NCI-H187 (cell line): ENCODE measurements at places on chromosomes 3 and 15.

DNA sequence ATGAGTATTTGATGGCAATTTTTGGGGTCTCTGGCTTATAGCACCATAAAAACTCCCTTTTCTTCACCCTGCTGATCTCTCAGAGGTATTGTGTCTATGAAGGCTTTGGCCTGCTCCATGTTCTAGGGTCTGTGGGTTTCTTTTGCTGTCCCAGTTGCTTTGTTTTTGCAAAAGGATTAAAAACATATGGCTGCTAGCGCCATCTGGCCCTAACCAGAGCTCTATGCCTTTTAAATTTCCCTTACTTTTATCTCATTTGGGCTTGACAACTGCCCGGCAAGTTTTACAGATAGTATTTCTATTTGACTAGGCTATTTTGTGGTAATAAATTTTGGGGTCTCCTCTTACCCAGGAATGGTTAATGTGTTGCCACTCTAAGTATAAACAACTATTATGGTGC, 6.4 kb upstream of the GHRL start:
- no peak for DNase-seq

DNA sequence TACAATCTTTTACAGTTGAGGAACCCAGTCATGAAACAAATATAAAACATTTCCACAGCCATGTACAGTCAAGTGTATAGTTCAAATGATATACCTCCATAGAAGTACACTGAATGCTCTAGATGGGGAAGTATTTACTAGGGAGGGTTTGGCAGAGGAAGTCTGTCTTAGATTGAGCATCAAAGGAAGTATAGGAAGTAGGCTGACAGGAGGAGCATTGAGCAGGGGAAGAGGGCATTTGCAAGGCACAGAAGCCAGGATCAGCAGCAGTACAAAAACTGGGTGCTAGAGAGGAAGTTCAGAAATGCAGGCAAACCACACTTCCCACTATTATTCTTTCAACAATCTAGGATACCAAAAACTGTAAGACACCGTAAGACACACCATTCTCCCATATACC, 122.6 kb downstream of the ANO10 start:
- no peak for DNase-seq

DNA sequence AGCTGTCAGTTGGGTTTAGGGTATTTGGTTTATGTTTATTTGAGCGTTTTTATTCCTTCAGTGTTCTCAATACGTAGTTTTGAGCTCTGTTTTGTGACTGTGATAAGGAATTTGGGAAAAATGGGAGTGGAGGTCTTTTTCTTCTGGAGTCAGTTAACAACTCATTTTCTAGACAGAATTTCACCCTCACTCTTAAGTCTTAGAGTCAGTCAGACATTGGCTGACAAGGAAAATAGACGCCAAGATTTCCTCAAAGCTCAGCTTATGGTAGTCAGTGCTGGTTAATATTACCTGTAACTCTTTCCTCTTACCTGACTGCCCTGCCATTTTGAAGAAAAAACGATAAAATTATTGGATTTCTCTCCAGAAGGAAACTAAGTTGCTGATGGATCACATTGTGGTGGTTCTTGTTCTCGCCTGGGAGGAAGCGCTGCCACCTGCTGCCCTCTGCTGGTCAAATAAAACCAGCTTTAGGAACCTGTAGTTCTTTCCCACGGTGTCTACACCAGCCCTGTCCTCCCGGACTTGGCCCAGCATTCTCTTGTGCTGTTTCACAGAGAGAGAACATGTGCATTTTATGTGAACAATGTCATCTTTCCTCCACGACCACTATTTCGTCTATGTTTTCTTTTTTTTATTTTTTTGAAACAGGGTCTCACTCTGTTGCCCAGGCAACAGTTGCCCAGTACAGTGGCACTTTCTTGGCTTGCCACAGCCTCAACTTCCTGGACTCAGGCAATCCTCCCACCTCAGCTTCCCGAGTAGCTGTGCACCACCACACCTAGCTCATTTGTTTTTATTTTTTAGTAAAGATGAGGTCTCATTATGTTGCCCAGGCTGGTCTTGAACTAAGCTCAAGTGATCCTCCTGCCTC, 41.4 kb upstream of the UMPS start:
- DNase-seq, result no peak

- DNase-seq, result no peak
Observed at GRCh38 chr3:79973917-79974595, 206.3 kb upstream of the ROBO1 start.

DNA sequence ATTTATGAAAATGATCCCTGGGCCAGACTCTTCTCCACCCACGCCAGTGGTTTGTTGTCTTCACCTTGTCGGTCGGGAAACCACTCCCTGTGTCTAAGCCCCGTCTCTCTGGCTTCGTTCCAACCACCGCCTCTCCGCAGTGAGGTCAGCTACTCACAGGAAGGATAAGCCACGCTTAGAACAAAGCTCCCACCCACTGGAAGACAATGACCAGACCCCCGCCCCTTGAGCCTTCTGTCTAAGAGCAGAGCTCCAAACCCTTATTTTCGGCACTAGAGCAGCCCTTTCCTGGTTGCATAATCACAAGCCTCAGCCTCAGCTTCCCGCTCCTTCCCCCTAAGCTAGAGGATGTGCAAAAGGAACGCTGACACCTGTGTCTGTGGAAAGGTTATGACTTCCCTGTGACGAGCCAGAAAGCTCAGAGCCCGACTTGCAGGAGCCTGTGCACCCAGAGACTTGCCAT, 114.9 kb upstream of the MEF2A start:
- no peak for DNase-seq

GRCh38 chr3:152891678-152892077, 56.7 kb downstream of the P2RY1 start:
- DNase-seq, result no peak

DNA sequence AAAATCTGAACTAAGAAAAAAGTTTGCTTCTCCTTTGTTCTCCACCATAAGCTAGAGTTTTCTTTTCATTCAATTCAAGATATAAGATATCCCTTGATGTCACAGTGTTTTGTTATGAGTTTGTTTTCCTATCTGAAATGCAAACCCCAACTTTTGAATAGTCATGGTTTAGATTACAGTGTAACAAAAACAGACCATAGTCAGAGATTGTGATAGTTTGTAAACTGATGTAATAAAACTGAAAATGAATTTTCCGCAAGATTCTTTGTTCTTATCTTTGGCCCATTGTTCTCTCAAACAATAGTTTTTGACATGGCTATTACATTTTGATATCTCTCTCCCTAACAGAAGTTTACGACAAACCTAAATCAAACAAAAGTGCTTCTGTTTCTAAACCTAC, 121.7 kb upstream of the GADL1 start:
- DNase-seq, result no peak

GRCh38 chr15:64857421-64857820, 15.7 kb downstream of the PLEKHO2 start:
- DNase-seq, result no peak

DNA sequence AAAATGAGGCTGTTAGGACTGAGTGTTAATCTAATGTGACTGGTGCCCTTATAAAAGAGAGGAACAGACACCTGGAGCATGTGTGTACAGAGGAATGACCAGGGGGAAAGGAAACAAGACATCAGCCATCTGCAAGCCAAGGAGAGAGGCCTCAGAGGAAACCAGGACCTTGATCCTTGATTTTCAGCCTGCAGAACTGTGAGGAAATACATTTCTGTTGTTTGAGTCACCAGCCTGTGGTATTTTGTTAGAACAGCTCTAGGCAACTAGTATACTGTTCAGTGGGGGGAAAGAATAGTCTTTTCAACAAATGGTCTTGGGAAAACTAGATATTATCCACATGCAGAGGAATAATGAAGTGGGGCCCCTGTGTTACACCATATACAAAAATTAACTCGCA, 80.6 kb downstream of the CCR1 start:
- DNase-seq, result no peak

GRCh38 chr15:73383310-73384189, 14.8 kb upstream of the HCN4 start:
- DNase-seq, result no peak

DNA sequence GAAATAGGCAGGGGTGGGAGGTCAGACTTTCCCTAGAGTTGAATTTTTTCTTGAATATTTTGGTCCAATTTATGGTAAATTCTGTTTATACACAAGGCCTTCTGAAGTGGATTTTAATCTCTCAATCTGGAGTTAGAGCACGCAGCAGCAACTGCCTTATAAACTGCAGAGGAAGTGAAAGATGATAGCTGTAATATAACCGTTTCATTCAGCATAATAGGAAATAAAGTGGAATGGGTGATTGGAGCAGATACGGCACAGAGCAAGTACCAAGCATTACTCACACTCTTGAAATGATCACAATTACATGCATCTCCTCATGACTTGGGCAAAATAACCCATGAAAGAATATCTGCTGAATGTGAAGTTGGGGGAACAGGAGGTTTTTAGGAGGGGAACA, 106.8 kb downstream of the ARRDC4 start:
- DNase-seq, result no peak

- DNase-seq, result no peak
Observed at GRCh38 chr3:113952921-113953320, 5.1 kb downstream of the ZDHHC23 start.

DNA sequence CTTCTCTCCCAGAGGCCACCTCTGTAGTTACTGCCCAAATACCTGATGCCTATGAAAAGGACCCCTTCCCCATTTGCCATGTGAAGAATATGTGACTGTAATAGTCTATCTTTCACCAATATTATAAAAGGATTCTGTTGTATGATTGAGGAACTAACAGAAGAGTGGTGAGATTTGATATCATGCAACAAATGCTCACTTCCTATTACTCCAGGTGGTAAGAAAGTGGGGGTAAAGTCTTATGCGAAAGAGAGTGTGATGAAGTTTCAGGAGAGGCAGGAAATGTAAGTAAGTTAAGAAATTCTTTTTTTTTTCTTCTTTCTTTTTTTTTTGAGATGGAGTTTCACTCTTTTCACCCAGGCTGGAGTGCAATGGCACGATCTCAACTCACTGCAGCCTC, 24.4 kb upstream of the RAP2B start:
- no peak for DNase-seq

- DNase-seq, result no peak
Observed at GRCh38 chr15:99125061-99125891, 20.4 kb downstream of the SYNM start.

DNA sequence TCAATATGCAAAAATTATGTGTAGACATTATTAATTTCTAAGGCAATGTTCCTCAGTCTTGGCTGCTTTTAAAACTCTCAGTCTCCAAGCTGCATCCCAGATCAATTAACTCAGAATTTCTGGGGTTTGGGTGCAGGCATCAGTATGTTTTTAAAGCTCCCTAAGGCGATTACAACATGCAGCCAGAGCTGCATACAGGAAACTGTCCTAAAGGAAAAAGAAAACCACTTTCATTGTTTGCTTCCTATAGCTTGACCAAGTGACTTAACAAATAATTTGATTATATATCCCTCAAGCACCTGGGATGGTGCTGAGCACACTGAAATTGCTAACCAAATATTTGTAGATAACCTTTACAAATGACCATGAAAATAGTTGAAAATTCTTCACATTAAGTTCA, 194.7 kb downstream of the DTWD1 start:
- no peak for DNase-seq

DNA sequence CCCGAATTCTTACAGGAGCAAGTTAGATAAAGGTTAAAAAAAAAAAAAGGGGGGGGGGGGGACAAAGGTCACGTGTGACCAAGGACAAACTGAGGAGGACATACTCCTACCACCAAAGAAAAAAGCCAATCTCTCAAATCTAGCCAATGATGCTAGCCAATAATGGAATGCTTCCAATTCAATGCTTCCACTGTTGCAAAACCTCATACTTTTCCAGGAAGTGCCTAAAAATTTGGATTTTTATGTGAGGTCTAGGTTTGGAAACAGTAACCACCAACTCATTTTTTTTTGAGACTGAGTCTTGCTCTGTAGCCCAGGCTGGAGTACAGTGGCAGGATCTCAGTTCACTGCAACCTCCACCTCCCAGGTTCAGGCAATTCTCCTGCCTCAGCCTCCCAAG, 11.4 kb downstream of the MSL2 start:
- no peak for DNase-seq

DNA sequence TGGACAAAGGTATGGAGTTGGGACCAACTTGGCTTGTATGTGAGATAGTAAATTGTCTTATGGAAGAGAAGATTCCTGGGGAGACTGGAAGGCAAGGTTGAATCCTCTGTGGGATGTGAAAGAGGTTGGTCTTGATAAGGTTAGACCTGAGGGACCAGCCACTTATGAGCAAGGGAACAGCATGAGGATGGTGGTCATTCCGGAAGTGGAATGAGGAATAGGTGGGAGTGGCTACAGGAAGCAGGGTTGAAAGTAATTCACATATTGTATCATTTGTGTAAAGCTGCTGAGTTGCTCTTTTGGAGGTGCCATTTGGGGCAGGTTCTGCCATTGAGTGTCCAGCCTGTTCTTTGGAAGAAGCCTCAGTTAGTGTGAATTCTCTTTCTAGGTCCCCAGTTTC, 13.2 kb downstream of the USP13 start:
- DNase-seq, result no peak

DNA sequence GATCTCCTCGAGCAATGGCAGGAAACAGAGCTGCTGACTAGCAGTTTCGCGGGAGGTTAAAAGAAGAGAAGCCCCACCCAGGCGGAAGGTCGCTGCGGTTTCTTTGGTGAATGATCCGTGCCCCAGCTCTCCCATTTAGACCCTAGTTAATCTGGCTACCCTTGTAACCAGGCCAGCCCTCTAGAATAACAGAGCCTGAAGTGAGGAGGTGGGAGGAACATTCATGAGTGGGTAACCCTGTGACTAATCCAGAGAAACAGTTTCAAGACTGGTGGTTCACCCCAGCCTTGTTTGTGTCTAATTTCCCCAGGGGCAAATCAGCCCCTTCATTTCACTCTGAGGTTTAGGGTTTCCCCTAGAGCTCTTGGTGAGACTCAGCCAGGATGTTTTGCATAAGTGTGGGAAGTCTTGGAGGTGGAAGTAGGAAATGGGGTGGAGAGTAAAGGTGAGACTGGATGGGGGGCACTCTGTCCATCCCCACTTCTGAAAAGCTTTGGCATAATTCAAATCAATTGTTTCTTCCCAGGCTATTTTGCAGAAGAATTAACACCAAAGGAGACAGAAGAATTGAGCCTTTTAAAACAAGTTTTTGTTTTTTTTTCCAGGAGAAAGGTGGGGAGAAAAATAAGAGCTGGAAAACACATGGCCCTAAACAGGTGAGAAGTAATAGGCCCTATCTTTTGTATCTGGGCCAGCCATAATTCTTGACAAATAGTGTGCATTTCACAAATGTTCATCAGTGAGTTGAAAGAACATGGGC, 303.1 kb downstream of the RPLP1 start:
- no peak for DNase-seq

- DNase-seq, result no peak
Observed at GRCh38 chr15:35123743-35124142, 38.6 kb upstream of the NANOGP8 start.

DNA sequence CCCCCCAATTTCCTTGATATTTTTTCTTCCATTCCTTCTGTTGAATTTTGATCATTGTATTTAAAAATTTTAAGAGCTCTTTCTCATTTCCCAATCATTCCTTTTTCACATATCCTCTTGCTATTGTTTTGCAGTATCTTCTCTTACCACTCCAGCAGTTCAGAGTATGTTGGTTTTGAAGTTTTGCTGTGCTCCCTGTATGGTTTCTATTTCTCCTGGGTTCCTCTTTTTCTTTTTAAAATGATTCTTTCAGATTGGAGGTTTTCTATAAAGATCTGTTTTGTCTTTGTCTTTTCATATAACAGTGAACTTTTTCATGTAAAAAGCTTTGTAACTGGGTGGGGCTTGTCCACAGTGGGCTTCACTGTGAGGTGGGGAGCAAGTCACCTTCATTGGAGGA, 12.8 kb downstream of the USP3 start:
- no peak for DNase-seq
